ENCODE measurements at places on chromosomes 13 and 19. TPM values are rescaled to one million over a fixed set of nuclear protein-coding genes. Genes with fewer than 3 reads are reported as not detected.
A peak's percentile ranks its signal among the peaks of the same experiment; 100 is the strongest.

Gene PCDH20
- total RNA-seq: 0.98 TPM

Gene GFY
- not detected for total RNA-seq

Gene ATP7B
- 6.9 TPM for total RNA-seq

Gene MYO1F
- 8.5 TPM for total RNA-seq

GRCh38 chr13:80340651-80341100, 250 bp downstream of the SPRY2 start:
- DNase-seq: no peak
- peak overlapping the region; percentile 88 for H3K4me3 ChIP-seq
- no peaks in the 10 kb centered on the region for H3K4me1 ChIP-seq
- H3K27me3 ChIP-seq: no peaks in the 10 kb centered on the region
- H3K27ac ChIP-seq: peak overlapping the region; percentile 98

- peak; percentile 36 for DNase-seq
- no peak overlapping the region for H3K4me3 ChIP-seq
- no peak overlapping the region for H3K27ac ChIP-seq
- no peaks in the 10 kb centered on the region for H3K4me1 ChIP-seq
These were observed 350.9 kb downstream of the FOXO1 start for GRCh38 chr13:40315416-40316064.

DNA sequence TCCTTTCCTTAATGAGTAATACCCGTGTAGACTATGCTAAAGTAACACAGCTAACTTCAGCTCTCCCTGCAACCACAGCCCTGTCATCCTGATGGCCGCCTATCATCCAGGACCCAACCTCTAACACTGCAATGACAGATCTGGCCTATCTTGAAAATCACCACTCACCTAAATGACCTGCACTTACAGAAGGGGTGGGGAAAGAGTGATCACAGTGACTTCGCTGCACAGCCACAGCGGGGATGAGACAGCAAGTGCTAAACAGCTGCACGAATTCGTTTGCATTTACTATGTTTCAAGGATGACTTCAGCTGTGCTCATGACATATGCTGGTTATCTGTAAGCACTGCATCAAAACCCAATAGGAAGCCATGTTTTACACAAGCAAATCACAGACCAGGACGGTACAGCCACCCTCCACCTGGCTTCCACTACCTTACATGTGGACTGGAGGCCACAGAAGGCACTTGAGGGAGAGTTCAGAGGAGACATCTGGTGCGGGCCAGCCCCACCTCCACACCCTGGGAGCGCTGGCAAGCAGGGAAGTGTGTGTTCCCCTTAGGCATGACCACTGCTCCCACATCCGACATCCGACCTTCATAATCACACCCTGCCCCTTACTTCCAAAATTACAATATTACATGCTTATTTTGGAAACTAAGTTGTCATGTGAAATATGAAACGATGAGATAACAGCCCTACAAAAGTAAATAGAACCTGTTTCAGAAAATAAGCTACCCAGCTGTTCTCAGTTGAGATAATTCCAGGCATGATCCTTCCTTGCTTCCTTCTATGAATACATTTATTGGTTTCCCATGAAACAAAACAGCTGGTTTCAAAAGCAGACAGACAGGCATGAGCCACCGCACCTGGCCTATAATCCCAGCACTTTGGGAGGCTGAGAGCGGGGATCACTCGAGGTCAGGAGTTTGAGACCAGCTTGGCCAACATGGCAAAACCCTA, 95.7 kb downstream of the STK24 start:
- peaks cover 16% of the 10 kb centered on the region for H3K4me1 ChIP-seq
- no peak overlapping the region for H3K4me3 ChIP-seq
